GOT3 (cell line): ENCODE measurements at places on chromosomes 12 and 14.

DNA sequence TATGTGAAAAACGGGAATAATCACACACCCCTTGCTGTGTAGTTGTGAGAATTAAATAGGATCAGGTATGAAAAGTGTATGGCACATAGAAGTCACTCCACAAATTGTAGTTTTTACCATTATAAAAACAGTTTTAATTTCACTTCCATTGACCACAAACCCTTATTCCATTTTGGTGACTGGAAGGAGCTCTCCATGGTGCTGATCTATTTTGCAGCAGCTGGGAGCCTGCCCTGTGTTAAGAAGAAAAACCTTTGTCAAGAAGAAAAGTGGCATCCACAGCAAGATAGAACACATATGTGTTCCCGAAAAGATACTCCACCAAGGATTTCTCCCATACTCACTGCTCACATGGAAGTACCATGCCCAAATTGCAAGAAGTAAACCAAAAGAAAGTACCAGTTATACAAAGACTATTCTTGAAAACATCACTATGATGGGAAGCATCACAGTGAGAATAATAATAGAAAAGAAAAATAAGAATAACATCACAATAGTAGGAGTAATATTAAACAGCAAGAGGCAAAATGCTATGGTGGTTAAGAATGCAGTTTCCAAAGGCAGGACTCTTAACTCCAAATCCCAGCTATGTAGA, 58.7 kb downstream of the TUNAR start:
- DNase-seq: no peak

- no peak for DNase-seq
Observed at GRCh38 chr12:33223956-33224355, 215.7 kb downstream of the SYT10 start.

- no peak for DNase-seq
Observed at GRCh38 chr12:101915841-101916240, 38.5 kb downstream of the DRAM1 start.

DNA sequence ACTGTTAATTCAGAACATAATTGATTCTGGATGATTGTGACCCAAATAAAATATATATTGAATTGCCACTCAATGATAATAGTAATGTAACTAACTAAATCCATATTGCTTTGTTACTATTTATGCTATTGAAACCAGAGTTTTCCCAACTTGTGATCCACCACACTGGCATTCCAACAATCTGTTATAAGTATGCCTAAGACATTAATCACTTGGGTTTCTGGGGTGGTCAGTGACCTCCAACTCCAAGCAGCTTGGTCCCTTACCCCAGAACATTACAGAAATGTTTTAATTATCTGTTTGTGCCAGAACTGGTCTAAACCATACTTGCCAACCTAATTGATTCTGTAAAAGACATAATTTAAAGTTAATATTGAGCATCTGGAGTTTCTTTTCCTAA, 14.6 kb downstream of the CAPS2 start:
- DNase-seq: no peak

DNA sequence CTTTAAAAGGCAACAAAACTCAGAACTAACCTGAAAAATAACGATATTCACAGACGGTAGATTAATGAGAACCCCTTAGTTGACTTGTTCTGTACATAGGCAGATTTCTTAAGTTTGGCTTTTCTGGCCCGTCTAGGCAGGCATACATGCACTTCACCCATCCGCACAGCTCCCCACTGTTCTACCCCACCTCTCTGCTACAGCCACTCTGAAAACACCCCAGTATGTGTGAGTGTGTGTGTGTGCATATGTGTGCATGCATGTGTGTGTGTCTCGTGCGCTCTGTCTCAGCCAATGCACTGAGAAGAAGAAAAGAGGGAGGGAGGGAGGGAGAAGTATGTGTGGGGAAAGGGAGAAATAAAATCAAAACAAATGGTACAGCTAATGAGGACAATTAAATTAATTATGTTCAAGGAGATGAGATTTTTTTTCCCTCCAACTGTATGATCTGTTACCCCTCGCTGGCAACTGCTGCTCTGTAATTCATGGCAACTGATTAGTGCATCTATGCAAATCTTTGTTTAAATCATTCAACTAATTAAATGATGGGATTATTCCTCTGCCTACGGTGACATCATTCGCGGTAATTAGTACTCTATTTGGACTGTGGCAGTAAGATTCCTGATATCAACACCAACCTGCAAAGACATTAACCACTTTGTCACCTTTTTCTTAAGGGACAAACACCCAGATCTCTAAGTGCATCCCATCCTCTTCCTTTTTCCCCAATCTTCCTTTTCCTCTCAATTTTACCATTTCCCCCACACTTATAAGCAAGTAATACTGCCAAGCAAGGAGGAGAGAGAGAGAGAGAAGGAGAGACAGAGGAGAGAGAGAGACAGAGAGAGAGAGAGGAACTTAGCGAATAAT, 2.2 kb upstream of the LMO3 start:
- no peak for DNase-seq

- no peak for DNase-seq
Observed at GRCh38 chr12:9319044-9319841, 111.0 kb upstream of the PZP start.

DNA sequence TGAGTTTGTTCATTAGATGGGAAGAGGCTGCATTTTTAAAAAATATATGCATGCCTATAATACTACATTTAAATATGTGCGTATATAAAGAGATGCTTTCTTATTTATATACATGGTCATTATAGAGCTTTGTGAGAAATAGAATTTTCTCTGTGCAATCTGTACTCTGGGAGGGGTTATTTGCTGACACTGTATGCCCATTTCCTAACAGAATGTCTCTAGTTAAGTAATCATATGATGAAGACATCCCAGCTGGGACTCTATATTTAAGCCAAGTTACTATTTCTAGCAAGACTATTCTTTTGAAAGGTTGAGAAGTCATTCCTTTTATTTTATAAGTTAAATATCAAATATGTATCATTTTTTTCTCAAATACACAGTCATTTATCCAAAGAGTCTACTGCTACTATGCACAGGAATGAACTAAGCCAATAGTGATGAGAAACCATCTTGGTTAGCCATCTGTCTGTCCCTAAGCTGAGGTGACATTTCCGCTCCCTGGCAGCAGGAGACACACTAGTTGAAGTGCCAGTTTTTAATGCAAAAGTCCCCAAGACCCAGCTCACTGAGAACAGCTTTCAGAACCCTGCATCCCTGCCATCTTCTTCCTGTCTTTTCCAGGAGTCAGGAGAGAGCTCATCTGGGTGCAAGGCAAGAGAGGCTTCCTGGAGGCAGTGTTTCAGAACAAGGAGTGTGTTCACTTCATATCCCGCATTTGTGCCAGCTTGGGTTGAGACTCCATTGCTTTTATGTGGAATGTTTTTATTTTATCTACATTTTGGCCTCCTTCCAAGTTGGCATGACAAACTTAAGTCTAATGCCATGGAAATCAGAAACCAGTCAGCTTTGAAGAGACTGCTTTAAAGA, 69.5 kb downstream of the TMEM132C start:
- DNase-seq: no peak

GRCh38 chr12:48693572-48693971, 11.5 kb upstream of the KANSL2 start:
- DNase-seq: no peak

GRCh38 chr14:93950948-93951634, 23.9 kb downstream of the FAM181A start:
- no peak for DNase-seq

DNA sequence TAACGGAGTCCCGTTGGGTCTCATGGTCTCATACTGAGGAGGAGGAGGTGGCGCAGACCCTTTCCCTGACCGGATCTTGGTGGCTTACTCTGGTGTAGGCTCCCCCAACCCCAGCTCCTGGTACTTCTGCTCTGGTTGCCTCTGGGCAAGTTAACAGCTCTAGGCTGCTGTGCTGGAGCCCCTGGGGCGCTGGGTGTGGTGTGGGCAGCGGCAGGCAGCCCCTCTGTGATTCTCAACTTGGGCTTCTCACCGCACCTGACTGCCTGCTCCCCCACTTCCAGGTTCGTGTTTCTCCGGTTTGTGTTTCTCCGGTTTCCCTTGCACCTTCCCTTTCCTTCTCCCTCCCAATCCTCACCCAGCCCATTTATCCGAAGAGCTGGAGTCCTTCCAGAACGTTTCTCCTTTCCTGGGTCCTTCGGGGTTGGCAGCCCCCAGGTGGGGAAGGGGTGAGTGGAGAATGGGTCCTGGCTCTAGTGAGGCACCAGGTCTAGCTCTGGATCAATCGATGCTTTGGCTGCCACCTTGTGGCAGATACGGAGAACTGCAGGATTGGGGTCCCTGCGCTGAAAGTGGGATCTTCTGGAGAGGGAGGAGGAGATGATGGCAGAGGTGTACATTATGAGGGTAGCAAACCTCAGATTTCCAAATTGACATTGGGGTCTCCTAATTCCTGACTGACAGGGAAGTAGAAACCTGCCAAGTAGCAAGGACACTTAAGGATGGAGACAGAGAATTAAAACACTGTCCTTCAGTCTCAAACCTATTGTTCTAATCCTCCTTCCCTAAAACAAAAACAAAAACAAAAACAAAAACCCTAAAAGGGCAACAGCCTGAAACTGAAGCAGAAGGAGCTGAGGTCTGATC, 8.3 kb downstream of the CISTR start:
- no peak for DNase-seq

DNA sequence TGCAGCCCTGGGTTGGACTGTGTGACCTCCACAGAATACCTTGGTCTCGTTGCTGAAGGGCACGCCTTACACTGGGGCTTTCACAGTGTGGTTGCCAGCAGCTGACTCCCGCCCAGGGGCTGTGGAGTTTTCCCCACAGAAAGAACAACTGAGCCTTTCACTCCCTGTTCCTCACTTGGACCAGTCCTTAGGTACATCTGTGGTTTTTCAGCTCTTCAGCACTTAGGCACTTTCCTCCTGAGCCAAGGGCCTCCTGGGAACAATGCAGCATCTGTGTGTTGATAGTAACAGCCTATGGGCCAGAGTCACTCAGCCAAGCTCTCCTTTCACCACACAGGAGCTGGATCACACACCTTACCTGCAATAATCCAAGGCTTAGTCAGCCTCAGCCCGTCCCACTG, 25.0 kb downstream of the ERP27 start:
- no peak for DNase-seq

GRCh38 chr12:66900616-66901015, 221.7 kb upstream of the GRIP1 start:
- DNase-seq: no peak

GRCh38 chr14:73824536-73824935, 27.1 kb upstream of the PTGR2 start:
- no peak for DNase-seq

DNA sequence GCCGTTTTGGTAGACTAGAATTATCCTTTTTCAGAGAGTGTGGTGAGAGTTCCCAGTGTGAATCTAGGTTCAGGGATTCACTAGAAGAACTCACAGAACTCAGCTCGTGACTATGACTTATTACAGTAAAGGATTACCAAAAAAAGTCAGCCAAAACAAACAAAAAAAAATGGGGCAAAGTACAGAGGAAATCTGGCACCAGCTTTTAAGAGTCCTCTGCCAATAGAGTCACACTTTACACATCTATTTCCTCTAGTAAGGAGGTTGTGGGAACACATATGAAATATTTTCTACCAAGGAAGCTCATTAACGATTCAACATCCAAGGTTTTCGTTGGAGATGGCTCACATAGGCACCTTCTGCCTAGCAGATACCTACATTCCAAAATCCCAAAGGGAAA, 28.2 kb downstream of the TSPAN19 start:
- DNase-seq: no peak

DNA sequence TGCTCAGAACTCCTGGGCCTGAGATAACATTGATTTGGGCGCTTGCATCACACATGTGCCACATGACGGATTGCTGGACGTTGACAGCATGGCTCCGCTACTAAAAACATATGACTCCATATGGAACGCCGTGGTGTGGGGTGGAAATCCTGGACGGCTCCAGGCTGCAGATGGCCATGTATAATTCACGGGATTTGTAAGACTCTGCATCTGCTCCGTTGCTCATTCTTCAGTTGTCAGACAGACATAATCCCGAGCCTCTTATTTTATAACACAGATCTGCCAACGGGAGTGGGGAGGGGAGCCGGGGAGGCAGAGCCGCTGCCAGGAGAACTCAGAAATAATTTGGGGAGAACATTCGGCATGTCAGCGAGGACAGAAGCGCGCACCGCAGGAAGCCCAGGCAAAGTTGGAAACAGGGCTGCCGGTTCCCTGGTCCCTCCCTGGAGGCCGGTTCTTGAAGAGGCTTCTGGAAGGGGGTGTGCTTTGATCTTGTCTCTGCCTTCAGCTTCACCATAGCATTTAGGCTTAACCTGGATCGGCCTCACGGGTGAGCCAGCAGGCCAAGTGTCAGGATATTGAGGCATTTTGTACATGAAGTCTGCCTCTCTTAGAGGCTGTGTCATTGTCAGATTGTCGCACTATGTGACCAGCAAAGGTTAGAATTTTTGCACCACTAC, 45.8 kb upstream of the MYL2 start:
- DNase-seq: no peak

- DNase-seq: no peak
Observed at GRCh38 chr14:52950898-52951680, at the start of gene FERMT2. Gene FERMT2 (minus strand): TSS chr14:52951050. CDS start chr14:52950568, 482 bp downstream.

- DNase-seq: no peak
Observed at GRCh38 chr12:122306407-122306806, 40.1 kb upstream of the VPS33A start.

GRCh38 chr12:112759786-112760185, 31.8 kb upstream of the RPH3A start:
- DNase-seq: no peak

- no peak for DNase-seq
Observed at GRCh38 chr12:92641291-92641690, 61.5 kb upstream of the PLEKHG7 start.
